ENCODE measurements at places on chromosomes 4 and X.

DNA sequence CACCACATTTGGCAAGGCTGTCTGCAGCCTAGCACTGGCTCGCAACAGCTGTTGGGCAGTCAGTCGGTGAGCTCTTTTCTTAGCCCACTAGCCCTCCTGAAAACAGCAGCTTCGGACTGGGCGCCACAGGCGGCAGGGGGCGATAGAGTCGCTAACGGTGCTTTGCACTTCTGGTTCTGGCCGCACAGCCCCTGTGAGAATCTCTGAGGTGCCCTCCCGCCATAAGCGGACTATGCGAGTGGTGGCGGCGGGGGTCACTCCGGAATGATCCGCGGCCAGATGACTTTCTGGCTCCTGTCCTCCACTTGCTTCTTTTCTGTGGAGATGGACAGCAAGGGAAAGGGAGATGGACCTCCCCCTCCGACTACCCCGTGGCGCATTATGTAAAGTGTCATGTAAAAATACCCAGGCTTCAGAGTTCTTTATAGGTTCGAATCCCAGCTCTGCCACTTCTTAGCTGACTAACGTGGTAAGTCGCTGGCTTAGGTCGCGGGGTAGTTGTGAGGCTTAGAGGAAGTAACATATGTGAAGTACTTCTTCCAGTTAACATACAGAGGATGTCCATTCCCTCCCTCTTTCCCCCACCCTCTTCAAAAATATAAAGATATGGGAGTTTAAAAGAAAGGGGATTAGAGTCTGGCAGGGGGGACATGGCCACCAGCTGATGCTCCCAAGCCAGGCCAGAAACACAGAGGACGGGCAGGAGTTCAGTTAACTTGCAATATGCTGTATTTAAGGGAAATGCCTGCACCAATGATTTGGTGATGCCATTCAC, 11.0 kb downstream of the ARHGAP36 start:
- DNase-seq, result peak; percentile 24

DNA sequence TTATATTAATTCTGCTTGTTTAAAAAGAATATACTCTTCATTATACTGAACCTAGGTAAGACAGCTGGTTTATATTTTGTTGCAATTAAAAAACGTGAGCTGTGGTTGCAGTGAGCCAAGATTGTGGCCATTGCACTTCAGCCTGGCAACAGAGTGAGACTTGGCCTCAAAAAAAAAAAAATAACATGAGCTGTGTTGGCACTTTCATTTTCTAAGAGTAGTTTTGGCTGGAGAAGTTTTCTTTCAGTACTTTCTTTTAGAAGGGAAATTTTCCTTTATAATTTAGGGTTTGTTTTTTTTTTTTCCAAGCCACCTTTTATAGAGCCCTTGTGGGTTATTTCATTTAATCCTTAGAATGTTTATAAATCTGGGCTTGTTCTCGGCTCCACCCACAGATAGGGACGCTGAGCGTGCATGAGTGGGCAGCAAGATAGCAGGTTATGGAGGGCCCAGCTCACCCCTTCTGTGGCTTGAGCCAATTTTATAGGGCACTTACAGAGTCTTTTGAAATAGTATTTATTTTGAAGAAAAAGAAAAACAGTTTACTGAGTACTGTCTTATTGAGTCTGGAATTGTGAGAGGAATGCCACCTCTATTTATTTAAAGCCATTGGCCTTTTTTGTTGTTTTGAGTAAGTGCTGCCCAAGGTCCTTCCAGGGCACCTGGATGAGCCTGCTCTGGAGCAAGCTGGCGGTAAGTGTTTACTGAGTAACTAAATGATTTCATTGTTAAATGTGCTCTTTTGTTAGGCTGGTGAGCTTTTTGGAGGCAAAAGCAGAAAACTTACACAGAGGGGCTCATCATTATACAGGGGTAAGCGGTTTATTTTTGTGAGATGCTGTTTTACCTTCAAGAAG, 60.9 kb downstream of the HTT start:
- DNase-seq, result no peak

DNA sequence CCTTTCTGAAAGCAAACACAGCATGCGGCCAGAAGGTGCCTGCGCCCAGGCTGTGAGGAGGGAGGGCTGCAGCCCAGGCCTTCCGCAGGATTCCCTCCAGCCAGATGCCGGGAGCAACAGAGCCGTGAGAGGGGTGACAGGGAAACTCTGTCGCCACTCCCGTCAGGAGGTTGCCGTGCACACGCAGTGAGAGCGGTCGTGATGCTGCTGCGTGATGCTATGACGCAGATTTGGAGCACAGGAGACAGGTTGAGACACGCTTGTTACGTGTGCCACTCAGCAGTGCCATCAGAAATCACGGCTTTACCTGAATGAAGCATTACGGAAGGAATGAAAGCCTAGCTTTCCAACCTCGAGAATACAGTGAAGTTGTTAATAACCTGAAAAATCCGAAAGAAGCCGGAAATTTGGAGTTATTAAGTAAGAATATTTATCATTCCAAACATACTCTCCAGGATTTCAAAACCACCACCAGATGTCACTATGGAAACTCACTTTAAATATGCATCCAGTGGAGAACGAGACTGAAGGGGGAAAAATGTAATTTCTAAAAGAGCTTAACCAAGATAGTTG, 54.4 kb downstream of the FAT1 start:
- DNase-seq, result no peak

DNA sequence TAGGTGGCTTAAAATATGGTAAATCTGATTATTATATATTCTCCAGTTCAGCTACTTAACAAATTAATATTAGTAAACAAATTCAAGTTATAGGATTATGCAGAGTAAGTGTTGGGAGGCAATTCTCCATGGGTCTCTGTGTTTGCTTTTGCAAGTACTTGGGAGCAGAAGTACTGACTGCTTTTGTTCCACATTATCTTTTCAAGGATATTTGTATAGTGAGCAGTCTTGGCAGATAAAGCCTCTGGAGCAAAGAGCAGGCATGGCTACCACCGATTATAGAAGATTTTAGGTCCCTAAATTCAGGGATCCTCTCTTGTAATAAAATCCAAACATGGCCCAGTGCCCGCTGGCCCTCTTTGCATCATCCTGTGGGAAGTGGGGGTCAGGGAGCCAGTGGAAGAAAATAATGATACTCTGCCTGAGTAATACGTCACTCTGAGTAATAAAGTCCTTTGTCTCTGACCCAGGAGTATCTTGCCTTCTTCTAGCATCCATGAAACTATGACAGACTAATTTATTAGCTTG, 23.2 kb downstream of the NDNF start:
- no peak for DNase-seq

DNA sequence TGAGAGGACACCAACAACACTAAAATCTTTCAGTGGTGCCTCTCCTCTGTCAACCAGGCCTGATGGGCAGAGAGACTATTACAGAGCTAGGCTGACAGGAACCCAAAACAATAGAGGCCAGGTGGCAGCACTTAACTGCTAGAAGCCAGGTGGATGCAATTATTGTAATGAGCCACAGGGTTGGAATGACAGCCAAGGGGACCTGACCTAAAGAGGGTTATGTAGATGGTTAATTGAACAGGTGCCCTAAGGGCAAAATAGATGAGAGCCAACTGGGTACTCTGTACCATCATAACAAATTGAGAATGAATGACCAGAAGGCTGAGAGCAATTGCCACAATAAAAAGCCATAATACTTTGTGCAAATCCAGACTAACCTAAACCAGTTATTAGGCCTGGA, 24.7 kb upstream of the FRAS1 start:
- DNase-seq, result no peak

- DNase-seq, result no peak
These were observed 54.6 kb upstream of the EOLA2 start for GRCh38 chrX:149992918-149993317.

DNA sequence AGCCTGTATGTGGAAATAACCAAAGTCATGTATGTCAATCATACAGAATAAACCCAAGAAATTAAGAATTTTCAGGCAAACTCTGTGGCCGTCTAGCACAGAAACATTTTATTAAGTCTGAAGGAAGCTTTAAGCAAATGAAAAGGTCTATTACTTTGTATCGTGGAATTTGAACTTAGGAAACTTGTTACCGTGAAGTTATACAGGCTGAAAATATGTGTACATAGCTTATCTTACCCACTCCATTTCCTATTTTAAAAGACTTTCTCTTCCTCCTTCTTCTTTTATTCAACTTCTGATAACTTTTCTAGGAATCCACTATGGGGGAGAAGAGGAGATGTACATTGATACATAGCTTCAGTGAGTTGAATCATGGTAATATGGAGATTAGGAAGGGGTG, 108.3 kb downstream of the AGTR2 start:
- DNase-seq, result no peak

GRCh38 chrX:119177278-119177677, 49.7 kb upstream of the KIAA1210 start:
- no peak for DNase-seq

GRCh38 chrX:38939067-38939466, 137.8 kb downstream of the MID1IP1 start:
- DNase-seq, result no peak

GRCh38 chrX:153623310-153624029, 23.5 kb upstream of the DUSP9 start:
- DNase-seq, result no peak

- DNase-seq, result no peak
These were observed 106.3 kb upstream of the TEX13D start for GRCh38 chrX:124226129-124226528.

GRCh38 chr4:185566425-185566824, 31.1 kb upstream of the PDLIM3 start:
- peak; percentile 72 for DNase-seq

DNA sequence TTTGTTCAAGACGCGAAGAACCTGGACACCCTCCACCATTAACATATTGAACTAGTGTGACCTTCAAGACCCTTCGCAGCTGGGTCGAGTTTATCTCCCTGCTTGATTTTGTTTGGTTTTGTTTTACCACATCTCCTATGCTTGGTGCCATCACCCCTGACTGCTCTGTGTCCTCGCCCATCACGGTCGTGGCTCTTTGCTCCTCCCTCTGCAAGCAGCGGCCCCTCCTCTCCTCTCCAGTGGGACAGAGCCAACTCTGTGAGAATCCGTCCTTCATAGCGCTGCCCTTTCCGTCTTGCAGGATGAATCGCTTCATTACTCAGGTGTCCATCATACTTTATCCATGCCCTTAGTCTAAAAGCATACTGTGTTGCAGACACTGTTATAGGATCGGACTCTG, 9.1 kb upstream of the FAM149A start:
- no peak for DNase-seq

- no peak for DNase-seq
These were observed 201.8 kb downstream of the AFAP1 start for GRCh38 chr4:7737752-7738457.

GRCh38 chr4:145414226-145414625, 67.4 kb upstream of the SMAD1 start:
- no peak for DNase-seq

DNA sequence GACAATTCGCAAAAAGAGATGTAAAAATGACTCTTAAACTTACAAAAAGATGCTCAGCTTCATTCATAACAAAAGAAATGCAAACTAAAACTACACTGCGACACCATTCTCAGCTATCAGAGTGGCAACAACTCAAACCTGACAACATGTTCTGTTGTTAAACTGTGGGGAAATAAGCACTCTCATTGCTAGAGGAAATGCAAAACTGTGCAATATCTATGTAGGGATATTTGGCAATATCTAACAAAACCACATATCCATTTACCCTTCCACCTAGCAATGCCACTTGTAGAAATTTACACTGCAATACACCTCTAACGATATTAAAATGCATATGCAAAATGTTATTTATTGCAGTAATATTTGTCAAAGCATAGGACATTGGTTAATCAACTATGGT, 78.3 kb upstream of the EGFL6 start:
- no peak for DNase-seq

- no peak for DNase-seq
These were observed 666.8 kb downstream of the PCDH18 start for GRCh38 chr4:136865526-136865925.

DNA sequence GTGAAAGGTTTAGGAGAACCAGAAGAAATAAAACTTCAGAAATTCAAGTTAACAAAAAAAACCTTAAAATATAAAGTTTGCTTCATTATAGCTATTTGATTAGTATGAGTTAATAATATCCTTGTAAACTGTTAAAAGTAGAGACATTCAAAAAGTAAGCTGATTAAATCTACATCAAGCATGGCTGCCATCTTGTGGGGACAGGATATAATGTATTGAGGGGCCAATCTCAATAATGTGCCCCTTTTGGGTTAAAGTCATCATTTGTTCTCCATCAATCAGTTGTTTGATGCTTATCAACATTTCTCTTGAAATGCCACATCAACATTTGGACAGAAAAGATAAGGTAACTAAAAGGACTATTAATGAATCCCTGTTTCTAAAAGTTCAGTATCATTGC, 4.6 kb upstream of the GRID2 start:
- DNase-seq, result no peak

GRCh38 chrX:72620550-72621145, 48.0 kb upstream of the HDAC8 start:
- peak; percentile 72 for DNase-seq

GRCh38 chrX:130801901-130802300, 101.1 kb downstream of the ENOX2 start:
- DNase-seq, result no peak

- peak; percentile 4 for DNase-seq
These were observed 53.5 kb downstream of the HTRA3 start for GRCh38 chr4:8322794-8323704.

DNA sequence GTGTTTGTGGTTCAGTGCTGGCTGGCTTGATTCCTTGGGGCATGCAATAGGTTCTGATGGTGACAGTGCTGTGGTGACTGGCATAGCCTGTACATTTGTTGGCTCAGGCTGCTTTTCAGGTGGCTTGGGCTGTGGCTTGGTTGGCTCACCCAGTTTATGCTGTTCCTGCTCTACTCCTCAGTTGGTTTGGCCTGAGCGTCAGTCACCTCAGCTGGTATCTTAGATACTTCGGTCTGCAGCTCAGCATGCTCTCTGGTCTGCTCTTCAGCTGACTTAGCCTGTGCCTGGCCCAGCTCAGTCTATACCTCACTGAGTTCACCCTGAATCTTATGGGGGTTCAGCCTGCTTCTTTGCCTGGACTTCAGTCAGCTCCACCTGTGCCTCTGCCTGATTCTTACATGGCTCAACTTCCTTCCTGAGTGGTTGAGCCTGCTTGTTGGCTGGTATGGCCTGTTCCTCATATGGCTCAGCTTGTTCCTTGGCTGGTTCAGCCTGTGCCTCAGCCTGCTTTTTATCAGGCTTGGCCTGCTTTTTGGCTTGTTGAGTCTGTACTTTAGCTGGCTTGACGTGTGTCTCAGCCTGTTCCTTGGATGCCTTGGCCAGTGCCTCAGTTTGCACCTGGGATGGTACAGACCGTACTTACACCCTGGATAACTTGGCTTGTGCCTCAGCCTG, 170.6 kb downstream of the MSN start:
- DNase-seq, result no peak

DNA sequence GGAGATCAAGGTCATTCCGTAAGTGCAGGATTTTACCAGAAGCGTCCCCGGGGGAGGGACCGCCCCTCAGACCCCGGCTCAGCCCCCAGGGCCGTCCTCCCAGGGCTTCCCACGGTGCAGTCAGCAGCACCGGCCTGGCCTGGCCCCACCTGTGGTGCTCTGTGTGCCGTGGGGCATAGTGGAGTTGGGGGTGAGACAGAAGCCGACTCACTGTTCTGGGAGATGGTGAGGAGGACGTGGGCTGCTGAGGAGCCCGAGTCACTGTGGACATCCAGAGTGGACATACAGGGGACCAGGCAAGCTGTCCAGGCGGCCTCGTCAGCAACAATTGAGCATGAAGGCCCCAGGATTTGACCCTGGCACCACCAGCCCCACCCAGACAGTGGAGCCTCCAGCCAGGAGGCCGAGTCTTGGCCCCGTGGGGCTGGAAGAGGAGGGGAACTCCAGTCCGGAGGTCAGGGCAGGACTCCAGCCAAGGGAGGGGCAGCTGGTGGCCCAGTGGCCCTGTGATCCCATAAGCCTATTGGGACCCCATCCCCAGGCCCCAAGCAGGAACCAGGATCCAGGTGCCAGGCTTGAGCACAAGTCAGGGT, 19.1 kb downstream of the ATP5ME start:
- no peak for DNase-seq

GRCh38 chr4:88697588-88698329, at the start of gene NAP1L5:
Gene NAP1L5 (minus strand): TSS chr4:88697829. CDS start chr4:88697754, 75 bp downstream.
- peak; percentile 80 for DNase-seq
